ENCODE measurements at places on chromosomes 3 and 15.

DNA sequence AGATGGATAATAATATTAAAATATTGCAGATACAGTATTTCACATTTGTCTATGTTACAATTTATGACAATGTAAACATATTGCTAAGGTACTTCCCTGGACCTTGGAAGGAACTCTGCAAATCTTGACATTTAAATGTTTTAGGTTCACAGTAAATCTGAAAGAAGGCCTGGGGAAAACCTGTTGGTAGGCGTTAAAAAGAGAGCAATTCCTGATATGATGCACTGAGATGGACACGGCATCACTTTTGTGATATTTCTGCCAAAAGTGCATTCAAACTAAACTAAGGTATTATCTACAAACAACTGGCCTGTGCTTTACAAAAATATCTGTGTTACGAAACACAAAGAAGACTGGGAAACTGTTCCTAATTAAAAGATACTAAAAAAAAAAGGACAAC lies 6.1 kb upstream of the TP63 start:
- DNase-seq, result no peak

DNA sequence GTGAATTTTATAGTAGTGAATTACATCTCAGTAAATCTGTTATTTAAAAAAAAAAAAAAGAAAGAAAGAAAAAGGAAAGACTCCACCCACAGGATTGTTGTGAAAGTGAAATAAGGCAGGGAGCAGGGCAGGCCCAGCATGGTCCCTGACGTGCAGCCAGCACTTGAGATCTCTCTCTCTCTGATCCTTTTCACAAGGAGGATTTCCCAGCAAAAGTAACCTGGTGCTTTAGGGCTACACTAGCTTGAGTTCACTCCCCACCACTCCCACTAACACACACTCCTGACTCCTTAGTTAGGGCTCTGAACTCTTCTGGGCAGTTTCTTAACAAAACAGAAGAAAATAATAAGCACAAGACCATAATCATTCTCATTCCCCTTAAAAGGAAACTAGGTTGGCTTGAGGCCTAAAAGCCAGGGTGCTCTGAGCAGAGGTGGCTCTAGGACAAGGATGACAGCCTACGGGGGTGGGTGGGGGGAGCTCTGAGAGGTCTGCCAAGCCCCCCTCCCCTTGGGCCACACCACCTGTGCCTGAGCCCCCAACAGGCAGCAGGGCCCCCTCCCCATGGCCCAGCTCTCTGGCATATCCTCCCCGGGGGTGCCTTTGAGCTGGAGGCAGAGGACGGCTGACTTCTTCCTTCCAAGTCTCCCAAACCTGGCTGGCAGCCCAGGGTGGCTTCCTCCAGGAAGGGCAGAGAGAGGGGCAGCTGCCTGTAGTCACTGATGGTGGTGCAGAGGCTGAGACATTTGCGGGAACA lies 856 bp downstream of the TMEM40 start:
- DNase-seq, result no peak

DNA sequence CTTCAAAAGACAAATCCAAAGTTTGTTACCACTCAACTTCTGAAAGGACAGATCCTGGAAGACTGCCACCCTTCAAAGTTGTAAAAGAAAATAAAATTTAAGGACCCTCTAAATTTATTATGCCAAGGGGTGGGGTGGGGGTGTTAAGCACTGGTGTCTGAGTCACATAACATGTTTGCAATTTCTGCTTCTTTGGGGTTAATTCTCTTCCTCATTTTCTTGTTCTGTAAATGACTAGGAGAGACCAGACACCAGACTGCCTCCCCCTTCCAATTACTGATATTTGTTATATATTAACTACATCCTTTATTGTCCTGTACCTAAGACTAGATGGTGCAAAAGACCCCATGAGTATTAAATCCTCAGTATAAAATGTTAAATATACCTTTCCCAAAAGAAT lies 242.8 kb downstream of the ZNF385D start:
- no peak for DNase-seq

DNA sequence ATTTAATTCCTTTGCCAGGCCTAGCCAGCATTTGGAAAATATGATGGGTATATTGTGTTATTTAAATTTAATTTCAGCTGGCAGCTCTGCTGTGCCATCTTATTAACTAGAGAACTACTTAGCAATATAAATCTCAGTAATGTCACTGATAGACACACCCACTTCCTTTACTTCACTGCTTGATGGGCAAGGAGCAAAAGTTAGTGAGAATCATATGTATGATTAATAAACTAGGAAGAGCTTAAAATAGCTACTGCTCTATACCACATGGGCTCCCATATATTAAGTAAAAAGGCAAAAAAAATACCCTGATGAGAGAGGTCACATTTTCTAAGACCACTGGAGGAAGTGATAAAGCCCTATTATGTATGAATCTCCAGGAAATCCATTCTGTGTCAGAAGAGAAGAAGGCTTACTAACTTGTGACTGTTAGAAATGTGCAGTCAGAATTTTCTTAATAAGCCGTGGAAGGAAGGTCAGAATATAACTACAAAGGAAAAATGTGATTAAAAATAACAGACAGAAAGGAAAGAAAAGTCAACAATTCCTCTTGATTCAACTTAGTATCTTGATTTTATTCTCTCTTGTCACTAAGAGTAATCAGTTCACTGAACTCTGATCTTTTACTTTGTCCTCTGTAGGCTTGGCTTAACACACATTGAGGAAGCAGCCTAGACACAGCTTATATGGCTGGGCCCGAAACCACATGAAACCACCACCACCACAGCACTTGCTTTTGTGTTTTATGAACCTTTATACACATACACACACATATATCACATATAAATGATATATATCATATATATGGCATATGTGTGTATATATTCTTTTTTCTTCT lies 1233.9 kb upstream of the ALCAM start:
- DNase-seq, result no peak

DNA sequence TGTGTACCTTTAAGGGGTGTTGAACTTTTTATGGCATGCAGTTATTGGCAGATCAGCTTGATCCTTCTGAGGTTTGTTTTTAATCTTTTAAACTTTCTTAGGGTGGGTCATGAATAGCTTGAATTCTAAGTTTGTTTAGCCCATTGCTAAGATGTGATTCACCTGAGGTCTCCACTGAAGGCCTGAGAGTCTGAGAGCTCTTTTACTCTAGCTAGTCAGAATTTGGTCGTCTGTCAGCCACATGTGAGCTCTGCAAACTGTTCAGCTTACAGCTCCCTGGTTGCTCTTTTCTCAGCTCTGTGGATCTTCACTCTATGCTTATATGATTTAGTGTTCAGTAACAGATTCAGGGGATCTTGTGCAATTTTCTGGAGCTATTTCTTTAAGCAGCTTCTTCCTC lies 161.3 kb downstream of the ABHD5 start:
- DNase-seq, result no peak

- DNase-seq, result no peak
Measured at GRCh38 chr15:91904942-91905341, 51.4 kb downstream of the SLCO3A1 start.

GRCh38 chr15:62052713-62053112 lies 7.5 kb downstream of the VPS13C start:
- no peak for DNase-seq

- no peak for DNase-seq
Measured at GRCh38 chr15:87805117-87805820, 451.3 kb downstream of the NTRK3 start.

- no peak for DNase-seq
Measured at GRCh38 chr3:37291275-37291700, 116.9 kb upstream of the LRRFIP2 start.

GRCh38 chr3:23052620-23053019 lies 150.5 kb upstream of the UBE2E2 start:
- no peak for DNase-seq

- DNase-seq, result no peak
Measured at GRCh38 chr3:155064920-155065319, 15.2 kb upstream of the MME start.

- DNase-seq, result no peak
Measured at GRCh38 chr15:33516563-33516962, 205.8 kb downstream of the RYR3 start.

DNA sequence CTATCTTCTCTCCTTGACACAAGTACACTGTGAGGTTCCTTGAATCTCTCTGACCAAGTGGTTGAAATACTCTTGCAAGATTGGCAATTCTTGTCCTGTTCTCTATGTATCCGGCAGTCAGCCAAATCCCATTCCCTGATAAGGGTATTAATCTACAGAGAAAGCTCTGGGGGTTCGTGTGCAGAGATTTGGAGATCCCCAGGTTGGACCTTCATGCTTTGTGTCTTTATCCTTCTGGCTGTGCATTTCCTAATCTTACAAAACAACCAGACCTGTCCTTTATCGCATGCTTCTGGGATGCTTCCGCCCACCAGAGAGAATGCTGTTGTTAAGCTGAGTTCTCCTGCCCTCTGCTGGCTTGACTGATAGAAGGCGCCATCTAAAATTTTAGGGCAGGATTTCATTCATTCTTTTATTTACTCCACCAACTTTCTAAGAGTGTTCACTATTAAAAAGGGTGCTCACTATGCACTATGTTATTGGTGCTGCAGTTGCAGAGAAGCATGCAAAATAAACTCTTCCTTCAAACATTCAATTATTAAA lies 8.6 kb upstream of the SST start:
- DNase-seq, result no peak
